Upper lobe of left lung (tissue), 6 donors: ENCODE measurements at places on chromosomes 2 and 18.
A peak's percentile ranks its signal among the peaks of the same experiment; 100 is the strongest.

GRCh38 chr2:122486705-122487415, 731.4 kb downstream of the TSN start:
- H3K4me3 ChIP-seq, result no peak overlapping the region
- H3K27ac ChIP-seq, result no peak overlapping the region
- no peaks in the 10 kb centered on the region for H3K36me3 ChIP-seq
- no peaks in the 10 kb centered on the region for H3K4me1 ChIP-seq
- DNase-seq, result no peak
- H3K27me3 ChIP-seq, result no peaks in the 10 kb centered on the region

DNA sequence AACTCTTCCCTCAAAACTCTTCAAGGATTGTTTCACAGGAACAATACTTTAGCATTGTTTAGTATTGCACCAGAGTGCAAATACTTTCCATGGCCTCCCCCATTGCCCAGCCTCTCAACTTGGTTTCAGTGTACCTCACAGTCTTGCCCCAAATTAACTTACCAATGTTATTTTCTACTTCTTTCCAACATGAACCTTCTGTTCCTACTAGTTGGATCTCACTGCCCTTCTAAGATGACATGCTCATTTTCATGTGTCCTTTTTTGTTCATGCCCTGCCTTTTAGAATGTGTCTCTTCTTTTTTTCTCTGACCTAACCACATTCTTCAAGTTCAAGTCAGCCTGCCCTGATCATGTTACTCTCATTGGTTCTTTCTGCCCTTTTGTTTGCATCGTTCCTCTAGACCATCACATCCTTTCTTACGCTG, 4.1 kb downstream of the SPATS2L start:
- H3K4me1 ChIP-seq, result peaks cover 43% of the 10 kb centered on the region
- H3K4me3 ChIP-seq, result no peak overlapping the region
- no peaks in the 10 kb centered on the region for H3K36me3 ChIP-seq
- no peak overlapping the region for H3K27ac ChIP-seq
- H3K27me3 ChIP-seq, result no peaks in the 10 kb centered on the region
- no peak for DNase-seq

GRCh38 chr2:70084973-70085710, 2.1 kb upstream of the PCBP1 start:
- H3K4me1 ChIP-seq, result peaks cover 57% of the 10 kb centered on the region
- peak overlapping the region; percentile 85 for H3K4me3 ChIP-seq
- peaks cover 59% of the 10 kb centered on the region for H3K36me3 ChIP-seq
- no peaks in the 10 kb centered on the region for H3K27me3 ChIP-seq
- peak overlapping the region; percentile 100 for H3K27ac ChIP-seq
- DNase-seq, result peak; percentile 69

- H3K4me1 ChIP-seq, result peaks cover 11% of the 10 kb centered on the region
- DNase-seq, result no peak
- H3K4me3 ChIP-seq, result no peak overlapping the region
- H3K36me3 ChIP-seq, result no peaks in the 10 kb centered on the region
Observed at GRCh38 chr2:33131111-33131510, 184.4 kb downstream of the LTBP1 start.

- H3K36me3 ChIP-seq, result no peaks in the 10 kb centered on the region
- H3K27ac ChIP-seq, result peak overlapping the region; percentile 60
- H3K27me3 ChIP-seq, result no peaks in the 10 kb centered on the region
- H3K4me1 ChIP-seq, result peaks cover 55% of the 10 kb centered on the region
- DNase-seq, result no peak
- no peak overlapping the region for H3K4me3 ChIP-seq
Observed at GRCh38 chr2:46982351-46983064, 66.9 kb upstream of the MCFD2 start.
